Stimulated activated CD4-positive, alpha-beta T cell treated with anti-CD3 and anti-CD28 coated beads, Interleukin-15, amount 100 ng/mL, for 1 hour (primary cell): ENCODE measurements at places on chromosomes 5 and 9.

- no peak for DNase-seq
Measured at GRCh38 chr5:41863871-41864486, 6.2 kb downstream of the OXCT1 start.

- DNase-seq, result no peak
Measured at GRCh38 chr5:180154821-180155364, 54.1 kb downstream of the RASGEF1C start.

DNA sequence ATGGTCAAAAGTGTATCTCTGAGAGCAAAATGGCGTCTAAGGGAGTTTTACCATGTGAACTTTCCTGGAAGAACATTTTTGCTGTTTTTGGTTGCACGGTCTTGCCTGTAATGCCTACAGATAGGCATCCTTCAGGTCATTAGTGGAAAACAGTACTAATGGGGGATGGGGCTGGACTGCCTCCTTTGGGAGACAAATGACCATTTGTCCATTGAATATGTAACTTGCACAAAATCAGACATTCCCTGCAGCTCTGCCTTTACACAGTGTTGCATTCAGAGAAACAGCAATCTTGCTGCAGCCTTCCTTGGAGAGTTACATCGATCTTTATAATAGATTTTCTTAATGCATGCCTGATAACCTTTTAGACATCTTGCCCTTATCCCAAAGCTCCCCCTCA, 138.5 kb upstream of the EGFLAM start:
- DNase-seq, result no peak

DNA sequence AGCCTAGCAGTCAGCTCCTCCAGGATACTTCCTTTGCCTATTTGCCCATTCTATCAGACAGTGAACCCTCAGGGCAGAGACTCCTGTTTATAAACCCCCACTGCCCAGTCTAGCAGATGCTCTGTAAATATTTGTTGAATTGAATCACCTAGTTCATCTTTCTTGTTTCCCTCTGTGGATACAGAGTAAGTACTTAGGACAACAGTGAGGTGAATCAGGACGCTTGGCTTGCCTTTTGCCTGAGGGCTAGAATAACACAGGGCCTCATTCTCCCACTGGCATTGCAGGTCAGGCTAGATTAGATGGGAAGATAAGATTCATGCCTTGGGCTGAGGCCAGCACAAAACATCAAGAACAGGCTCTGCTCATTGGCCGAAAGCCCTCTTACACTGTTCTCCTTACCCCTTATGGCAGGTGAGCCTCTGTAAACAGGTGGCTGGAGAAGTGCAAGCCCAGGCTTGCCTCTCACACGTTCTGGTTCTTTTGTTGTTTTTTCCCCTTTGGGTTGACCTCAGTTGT, 22.2 kb downstream of the TNFSF8 start:
- DNase-seq, result no peak

DNA sequence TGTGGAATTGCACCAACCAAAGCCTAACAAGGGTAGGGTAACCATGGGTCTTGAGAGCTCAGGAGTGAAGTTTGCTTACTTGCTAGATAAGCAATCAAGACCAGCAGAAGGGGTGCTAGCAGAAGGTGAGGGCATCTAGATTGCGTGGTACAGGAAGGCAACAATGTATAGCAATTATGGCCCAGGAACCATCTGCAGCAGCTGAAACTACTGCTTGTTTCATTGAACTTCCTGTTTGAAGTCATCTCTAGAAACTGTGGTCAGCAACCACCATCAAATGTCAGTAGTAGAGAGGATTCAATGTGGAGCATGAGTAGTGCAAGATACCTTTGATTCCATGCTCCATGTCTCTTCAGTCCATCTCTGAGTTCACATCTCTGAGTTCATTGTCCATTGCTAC, 462.1 kb upstream of the GRAMD2B start:
- no peak for DNase-seq

- no peak for DNase-seq
Measured at GRCh38 chr5:88502179-88503040, 233.8 kb upstream of the TMEM161B start.

- no peak for DNase-seq
Measured at GRCh38 chr9:1653282-1653681, 361.9 kb upstream of the SMARCA2 start.

DNA sequence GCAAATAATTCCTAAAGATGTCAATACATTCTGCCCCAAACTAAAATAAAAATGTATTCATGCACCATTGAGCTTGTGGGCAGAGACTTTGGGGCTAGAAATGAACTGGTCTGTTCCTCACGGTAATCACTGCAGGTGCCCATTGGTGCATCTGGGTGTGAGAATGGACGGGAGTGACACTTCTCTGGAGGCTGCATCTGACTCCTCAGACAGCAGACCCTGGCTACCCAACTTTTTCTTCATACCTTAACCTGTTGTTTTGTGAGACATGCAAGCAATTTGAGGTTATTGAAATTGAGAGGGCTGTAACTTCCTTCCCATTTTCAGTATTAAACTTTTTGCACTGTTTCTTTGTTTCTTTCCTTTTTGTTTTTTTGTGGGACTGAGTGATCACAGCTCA, 333.4 kb downstream of the ICE1 start:
- DNase-seq, result no peak

DNA sequence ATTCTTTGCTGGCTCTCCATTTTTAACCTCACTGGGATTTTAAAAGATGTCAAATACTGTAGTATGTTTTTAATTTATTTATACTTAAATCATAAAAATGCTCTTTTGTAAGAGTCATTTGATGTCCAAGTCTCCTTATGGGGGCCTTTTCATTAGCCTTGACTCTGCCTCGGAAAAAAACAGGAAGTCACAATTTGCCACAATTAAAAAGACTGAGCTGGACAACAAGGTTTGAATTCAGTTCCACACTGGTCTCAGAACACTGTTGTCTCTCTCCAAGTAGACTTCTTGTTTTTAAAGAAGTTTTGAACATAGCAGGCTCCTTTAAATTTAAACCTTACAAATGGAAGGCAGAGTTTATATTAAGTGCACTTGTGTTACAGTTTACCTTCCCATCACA, 444.2 kb downstream of the ACTL7B start:
- no peak for DNase-seq

DNA sequence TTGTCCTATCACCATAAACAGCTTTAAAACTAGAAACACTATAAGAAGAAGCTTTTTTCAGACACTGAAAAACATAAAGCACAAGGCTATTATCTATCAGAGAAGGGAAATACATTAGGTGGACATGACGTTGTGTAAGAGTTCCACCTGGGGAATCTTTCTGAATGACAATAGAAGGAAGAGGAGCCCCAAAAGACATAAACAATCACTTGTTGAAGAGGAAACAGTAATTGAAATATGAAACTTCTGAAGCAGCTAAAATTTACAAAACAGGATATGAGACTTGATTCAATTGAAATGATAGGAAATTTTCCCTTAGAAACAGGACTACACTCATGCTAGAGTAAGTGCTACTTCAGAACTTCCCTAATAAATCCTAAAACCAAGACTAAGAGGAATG, 933.6 kb downstream of the EFNA5 start:
- no peak for DNase-seq

DNA sequence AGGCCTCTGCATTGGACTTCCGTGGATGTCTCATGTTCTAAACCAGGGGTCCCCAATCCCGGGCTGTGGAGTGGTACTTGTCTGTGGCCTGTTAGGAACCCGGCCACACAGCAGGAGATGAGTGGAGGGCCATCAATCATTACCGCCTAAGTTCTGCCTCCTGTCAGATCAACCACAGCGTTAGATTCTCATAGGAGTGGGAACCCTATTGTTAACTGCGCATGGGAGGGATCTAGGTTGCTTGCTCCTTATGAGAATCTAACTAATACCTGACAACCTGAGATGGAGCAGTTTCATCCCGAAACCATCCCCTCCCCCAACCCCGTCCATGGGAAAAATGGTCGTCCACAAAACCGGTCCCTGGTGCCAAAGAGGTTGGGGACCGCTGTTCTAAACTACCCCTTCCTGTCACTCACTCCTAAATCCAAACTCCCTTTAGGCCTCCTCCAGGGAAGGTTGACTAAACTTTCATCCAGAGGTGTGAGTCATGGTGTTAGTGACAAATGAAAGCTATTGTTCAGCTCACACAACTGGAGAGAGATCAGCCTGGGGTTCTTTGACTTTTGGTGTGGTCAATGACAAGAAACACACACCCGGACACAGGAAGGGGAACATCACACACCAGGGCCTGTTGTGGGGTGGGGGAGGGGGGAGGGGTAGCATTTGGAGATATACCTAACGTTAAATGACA, 9.5 kb downstream of the KCNV2 start:
- DNase-seq, result no peak

GRCh38 chr5:172107571-172107970, 80.5 kb downstream of the STK10 start:
- DNase-seq, result no peak

- no peak for DNase-seq
Measured at GRCh38 chr5:155052532-155052931, 39.0 kb downstream of the KIF4B start.

GRCh38 chr9:95910023-95910707, 34.7 kb downstream of the ERCC6L2 start:
- DNase-seq, result no peak

DNA sequence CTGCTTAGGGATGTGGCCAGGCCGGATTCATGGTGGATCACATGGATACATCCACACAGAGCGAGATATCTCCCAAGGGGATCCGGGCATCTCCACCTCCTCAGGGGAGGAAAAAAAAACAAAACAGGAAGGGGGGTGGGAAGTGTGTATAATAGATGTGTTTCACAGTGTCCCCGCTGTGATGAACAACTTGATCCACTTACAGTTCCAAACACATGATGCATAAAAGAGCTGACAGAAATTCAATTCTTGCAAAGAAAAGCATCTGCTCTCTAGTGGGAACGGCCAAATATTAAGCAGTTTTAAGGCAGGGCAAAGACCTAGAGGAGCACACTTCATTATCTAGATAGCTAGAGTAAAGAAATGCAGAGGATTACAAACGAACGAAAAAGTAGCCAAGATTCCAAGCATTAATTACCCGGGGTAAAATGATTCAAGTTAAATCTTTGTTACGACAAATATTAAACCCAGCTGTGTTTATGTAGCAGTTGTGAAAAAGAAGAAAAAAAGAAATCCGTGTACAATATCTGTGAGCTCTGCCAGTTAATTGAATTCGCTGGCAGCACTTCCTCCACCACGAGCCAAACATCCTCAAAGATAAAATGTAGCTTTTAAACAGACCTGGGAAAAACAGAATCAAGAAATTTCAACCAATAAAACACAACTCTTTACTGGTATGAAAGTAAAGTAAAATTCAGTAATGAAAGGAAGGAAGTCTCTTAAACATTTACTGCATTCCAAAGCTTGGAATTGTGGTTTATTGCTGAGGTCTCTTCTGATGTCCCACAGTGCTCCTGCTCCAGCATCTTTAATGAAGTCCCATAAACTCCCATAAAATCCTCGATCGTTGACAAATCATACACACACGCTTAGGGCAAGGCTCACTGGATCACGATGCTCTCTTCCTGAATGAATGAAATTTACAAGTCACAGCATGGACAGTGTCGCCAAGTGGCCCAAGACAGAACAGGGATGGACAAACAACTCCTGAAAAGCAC, 213.0 kb downstream of the CRB2 start:
- no peak for DNase-seq

DNA sequence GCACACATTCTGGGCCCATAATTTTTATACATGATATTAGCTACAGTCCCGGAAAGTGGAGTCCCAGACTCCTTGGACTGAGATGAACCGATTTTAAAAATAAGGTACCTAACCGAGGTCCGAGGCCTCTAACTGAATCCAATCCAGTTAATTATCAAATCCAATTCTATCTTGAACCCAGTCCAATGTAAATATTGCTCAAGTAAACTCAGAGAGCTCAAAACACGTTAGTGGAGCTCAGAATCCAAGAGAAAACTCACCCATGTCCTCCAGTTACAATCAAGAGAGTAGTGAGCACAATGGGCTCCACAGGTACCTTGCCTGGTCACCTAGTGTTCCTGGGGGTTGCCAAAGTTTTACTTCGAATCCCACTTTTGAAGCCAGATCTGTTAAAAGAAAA, 37.9 kb upstream of the DIRAS2 start:
- no peak for DNase-seq

GRCh38 chr5:59254055-59254687, 639.4 kb downstream of the PDE4D start:
- no peak for DNase-seq
